ENCODE measurements at places on chromosomes 2 and 18. TPM values are rescaled to one million over a fixed set of nuclear protein-coding genes. Genes with fewer than 3 reads are reported as not detected.

The RBFA gene
- 27.9 TPM for total RNA-seq

The GAL3ST2 gene
- not detected for total RNA-seq

The MYO3B gene
- total RNA-seq, result not detected

DNA sequence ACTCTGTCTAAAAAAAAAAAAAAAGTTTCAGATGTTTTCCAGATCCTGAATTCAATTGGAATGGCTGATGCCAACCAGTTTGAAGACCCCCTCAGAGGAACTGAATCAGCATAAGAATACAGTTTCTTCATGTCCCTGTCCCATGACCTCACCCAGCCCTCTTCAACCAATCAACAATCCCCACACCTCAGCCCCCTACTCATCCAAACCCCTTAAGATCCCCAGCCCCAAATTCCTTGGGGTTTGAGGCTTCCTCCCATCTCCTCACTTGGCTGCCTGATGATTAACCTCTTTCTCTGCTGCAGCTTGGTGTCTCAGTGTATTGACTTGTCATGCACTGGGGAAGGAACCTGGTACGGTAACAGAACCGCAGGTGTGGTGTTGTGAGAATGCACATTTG, 97.6 kb upstream of the CABLES1 start:
- DNase-seq, result no peak

- DNase-seq, result no peak
Measured at GRCh38 chr2:1811971-1812350, 67.6 kb upstream of the PXDN start.

- no peak for DNase-seq
Measured at GRCh38 chr2:28901202-28901601, 6.7 kb downstream of the WDR43 start.

All from lung microvascular endothelial cell (primary cell).